ENCODE measurements at places on chromosomes 11 and 22.

DNA sequence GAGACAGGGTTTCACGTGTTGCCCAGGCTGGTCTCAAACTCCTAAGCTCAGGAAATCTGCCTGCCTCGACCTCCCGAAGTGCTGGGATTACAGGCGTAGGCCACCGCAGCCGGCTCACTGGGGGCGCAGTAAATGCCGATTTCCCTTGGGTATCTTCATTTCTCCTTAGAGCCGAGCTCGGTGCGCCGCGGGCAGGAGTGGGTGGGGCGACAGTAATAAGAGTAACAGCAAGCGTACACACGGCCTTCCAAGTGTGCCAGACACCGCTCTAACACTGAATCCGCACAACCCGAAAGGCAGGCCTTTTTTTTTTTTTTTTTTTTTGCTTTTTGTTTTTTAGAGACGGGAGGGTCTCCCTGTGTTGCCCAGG lies 500 bp upstream of the ADSL start:
- no peak for DNase-seq

GRCh38 chr11:45336136-45336535 lies 50.0 kb upstream of the SYT13 start:
- DNase-seq = no peak

DNA sequence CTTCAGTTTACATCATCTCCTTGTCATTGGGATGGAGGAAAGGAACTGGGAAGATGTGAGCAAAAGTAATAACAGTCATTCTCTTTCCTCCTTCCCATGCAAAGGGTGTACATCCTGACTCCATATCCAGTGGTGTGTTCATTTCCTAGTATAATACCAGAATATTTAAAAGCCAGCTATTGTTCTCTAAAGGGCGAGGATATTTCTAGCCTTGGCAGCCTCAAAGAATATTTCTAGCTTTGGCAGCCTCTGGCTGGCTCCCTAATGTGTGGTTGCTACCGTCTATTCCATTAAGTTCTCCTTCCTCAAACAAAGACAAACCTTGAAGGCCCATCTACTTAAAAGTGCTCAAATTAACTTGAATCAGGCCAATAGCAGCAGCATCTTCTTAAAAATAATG lies 114.0 kb downstream of the FAM76B start:
- DNase-seq = no peak

DNA sequence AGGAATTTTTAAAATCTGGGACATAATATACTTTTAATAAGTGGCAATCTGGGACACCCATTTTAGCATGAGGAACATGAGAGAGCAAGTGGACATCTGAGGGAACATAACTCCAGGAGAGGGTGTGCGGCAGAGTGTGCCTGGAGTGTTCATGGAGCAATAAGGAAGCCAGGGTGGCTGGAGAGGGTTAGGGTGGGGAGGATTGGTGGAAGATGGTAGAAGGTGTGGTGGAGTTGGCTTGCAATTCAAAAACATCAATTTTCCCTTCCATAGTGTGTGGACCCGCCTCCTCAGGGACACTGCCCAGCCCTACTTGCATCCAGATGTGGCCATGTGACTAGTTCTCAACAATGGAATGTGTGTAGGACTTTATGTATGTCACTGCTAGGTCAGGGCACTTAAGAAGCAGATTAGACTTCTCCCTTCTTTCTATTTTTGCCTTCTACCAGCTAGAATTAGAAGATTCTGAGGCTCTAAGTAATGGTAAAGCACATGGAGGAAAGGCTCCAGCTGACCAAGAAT lies 4.4 kb upstream of the DENND5A start:
- DNase-seq = no peak

- no peak for DNase-seq
Observed at GRCh38 chr11:19871531-19871930, 158.9 kb downstream of the NAV2 start.

GRCh38 chr11:704228-704674 lies 1.8 kb upstream of the EPS8L2 start:
- DNase-seq = no peak

- no peak for DNase-seq
Observed at GRCh38 chr11:111718436-111718835, 47.8 kb downstream of the PPP2R1B start.

DNA sequence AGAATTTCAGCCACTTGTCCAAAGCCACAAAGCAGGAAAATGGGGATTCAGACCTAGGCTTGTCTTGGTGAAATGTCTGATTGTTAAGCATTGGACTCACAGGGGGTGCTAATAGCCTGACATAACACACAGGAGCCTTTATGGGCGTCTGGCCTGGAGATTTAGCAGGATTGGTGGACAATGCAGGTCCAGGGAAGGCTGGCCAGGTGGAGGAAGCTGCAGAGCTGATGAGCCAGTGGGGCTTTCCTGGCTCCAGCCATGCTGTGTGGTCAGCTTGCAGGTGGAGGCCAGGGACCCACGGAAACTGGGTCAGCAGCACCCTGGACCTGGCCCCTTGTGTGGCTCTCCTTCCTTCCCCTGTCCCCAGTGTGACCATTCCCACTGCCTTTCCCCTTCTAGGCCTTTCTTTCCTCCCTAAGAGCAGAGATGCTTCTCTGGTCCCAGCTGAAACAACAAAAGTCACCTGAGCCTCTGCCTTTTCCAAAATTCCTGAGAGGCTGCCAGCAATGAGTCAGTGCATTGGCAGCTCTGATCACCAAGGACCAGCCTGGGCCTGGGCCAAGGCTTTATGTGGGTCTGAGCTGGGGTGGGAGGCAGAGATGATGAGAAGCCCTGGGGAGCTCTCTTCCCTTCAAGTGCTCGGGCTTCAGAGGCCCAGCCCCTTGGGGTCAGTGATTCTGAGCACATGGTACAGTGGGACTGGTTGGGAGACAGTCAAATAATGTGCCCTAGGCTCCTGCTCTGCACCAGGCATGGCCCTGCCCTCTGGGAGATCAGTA lies 85.2 kb downstream of the CCDC81 start:
- no peak for DNase-seq

GRCh38 chr11:57499413-57499982 lies 16.0 kb downstream of the SLC43A1 start:
- peak; percentile 70 for DNase-seq

DNA sequence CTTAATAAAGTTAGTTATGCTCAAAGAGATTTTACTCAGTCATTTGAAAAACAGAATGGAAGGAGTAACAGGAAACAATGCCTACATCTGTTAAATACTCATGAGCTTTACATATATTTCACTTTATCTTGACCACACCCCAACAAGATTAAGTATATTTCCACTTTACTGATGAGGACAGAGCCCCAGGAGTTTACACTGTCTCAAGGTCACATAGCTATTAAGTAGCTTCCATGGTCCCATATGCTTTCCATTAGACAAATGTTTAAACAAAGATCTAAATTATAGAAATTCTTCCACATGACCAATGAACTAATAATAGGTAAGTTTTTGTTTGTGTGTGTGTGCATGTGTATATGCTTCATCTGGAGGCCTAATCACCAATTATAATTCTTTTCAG lies 30.2 kb downstream of the MRTFA start:
- DNase-seq = no peak

DNA sequence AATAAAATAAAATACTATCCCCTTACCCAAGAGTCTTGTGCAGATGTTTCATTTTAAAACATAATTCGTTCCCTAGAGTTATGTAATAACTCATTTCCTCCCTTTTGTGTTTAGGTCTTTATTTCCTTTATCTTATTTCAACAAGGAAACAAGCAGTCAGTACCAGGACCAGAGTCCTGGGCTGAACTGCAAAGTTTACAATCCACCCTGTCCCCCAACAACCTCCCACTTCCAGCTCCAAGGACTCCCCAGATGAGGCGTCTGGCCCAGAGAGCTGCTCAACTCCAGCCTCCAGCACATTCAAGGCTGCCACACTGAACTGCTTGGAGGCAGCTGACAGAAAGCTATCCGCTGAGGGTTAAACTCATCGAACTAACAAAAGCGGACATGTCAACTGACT lies 4.5 kb downstream of the POLDIP3 start:
- no peak for DNase-seq

DNA sequence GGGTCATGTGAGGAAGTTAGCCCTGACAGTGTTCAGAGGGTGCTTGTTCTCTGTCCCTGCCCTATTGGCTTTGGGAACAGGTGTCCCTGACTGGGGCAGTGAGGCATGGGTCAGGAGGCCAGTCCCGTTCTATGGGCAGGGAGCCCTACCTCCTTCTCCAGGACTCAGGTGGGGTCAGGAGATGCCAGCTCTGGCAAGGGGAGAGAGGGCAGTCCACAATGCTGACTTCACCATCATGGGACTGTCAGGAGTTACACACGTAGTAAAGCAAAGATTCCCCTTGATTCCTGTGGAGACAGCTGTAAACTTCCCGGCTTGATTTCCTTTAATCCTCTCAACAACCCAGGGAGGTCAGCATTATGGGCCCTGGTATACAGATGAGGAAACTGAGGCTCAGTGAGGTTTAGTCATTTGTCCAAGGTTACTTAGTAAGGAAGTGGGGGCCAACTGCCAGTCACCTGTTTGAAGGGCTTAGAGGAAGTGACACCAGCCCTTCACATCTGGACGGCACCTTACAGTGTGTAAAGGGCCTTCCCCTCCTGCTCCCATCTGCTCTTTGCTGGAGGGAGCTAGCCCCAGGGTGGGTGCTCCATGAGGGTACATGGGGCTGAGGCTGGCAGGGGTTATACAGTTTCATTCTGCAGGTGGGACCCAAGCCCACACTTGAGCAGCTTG lies 11.9 kb downstream of the MICALL1 start:
- no peak for DNase-seq

- DNase-seq = no peak
Observed at GRCh38 chr11:69800278-69800677, 18.9 kb downstream of the FGF3 start.

- no peak for DNase-seq
Observed at GRCh38 chr11:8098879-8099278, 17.9 kb downstream of the TUB start.

DNA sequence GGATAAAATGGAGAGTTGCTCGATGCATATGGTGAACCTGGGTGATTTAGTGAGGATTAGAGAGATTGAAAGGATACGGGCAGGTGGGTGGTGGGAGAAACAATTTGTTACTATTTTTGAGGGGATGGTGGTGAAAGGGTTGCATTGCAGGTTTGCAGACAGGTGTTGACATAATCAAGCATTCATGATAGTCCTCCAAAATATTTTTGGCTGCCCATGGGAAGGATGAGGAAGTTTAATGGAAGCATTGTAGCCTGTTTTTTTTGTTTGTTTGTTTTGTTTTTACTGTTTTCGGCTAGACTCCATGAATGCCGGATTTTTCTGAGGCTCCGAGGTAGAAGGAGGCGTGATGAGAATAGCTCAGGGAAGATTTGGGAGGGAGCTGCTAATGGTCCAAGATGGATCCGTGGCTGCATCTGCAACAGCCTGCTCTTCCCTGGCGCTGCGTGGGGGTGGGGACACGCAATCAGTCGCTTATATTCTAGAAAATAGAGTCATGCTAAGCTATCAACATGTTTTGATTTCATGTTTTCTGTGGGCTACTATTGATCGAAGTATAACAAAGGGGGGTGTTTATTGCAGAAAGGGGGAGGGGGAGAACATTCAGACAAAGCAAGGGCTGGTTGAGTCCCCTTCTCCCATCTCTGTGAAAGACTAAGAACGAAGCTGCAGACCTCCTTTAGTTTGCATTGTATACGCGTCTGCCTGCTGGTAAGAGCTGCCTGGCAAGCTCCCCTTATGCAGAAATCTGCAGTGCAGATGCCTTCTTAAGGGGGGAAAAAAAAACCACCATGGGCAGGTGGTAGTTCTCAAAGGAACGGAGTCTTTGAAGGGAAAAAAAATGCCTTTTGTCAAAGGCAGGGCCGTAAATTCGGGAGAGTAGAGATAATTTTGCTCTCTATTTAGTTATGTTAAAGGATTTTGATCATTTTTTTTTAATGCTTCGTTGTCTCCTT lies 1.0 kb downstream of the RTN3 start:
- peak; percentile 15 for DNase-seq

DNA sequence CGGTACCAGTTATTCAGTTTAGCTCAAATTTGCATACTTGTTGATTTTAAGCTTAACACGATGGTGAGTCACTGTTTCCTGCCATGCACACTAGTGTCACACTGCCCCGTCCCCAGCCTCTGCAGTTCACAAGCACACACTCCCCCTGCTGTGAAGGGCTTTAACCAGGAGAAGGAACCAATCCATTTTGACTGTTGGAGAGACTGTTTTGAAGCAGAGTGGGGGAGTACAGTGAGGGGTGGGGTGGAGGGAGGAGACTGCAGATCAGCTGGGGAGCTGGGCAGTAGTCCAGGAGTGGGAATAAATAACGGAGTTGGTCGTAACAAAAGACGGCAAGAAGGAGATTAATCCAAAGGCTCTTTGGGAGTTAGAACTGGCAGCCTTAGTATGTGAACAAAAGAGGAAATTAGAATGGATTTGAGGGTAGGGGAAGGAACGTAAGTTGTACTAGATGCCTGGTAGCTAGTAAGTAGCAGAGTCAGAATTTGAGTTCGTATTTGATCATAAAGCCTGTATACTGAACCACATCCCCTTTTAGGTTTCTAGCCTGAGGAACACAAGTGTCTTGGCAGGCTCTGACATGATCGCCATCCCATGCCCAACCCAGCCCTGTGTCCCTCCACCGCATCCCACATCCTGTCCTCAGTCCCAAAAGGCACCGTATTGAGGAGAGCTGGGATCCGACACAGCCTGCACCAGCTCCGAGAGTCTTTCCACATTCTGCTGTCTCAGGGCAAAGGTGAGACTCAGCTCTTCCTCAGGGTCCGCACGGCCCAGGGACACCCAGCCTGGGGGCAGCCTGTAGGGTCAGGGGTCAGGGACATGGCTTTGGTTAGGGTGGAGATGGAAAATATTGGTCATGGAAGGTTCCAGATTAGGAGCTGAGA lies 862 bp downstream of the TPP1 start:
- DNase-seq = peak; percentile 93

DNA sequence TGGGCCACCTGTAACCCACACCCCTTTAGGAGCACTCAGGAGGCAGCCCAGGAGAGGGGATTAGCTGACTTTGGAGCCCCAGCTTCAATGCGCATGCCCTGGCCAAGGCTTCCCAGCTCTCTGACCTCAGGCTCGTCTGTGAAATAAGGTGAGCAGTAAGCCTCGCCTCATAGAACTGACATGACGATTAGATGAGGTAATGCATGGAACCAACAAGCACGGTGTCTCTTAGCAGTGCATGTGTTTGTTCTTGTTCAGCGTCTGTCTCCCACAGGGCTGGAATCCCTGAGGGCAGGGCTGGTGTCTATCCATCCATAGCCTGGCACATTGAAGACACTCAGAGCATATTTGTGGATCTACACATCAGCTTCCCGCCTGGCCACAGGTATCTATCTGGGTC lies 415.4 kb downstream of the MN1 start:
- DNase-seq = no peak

DNA sequence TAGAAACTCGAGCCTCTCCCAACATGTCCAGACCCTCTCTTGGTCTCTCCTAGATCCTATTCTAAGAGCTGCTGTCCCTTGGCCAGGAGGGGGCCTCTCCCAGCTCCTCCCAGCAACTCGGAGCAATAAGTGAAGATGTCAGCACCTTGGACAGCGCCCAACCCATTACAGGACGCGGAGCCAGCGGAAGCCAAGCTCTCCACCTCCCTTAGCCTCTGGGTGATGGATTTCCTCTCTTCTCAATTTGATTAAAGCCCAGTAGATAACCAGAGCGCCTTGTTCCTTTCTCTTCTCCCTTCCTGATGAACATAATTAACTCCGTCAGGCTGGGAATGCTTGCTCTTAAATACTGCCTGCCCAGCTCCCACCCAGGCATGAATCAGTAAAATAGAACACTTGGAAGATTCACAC lies 26.2 kb upstream of the TPBGL start:
- peak; percentile 94 for DNase-seq

GRCh38 chr11:88861618-88862017 lies 204.2 kb downstream of the GRM5 start:
- no peak for DNase-seq

GRCh38 chr11:131744847-131745246 lies 374.4 kb downstream of the NTM start:
- no peak for DNase-seq
